ENCODE measurements at places on chromosomes 13 and 19. TPM values are rescaled to one million over a fixed set of nuclear protein-coding genes. Genes with fewer than 3 reads are reported as not detected.

DNA sequence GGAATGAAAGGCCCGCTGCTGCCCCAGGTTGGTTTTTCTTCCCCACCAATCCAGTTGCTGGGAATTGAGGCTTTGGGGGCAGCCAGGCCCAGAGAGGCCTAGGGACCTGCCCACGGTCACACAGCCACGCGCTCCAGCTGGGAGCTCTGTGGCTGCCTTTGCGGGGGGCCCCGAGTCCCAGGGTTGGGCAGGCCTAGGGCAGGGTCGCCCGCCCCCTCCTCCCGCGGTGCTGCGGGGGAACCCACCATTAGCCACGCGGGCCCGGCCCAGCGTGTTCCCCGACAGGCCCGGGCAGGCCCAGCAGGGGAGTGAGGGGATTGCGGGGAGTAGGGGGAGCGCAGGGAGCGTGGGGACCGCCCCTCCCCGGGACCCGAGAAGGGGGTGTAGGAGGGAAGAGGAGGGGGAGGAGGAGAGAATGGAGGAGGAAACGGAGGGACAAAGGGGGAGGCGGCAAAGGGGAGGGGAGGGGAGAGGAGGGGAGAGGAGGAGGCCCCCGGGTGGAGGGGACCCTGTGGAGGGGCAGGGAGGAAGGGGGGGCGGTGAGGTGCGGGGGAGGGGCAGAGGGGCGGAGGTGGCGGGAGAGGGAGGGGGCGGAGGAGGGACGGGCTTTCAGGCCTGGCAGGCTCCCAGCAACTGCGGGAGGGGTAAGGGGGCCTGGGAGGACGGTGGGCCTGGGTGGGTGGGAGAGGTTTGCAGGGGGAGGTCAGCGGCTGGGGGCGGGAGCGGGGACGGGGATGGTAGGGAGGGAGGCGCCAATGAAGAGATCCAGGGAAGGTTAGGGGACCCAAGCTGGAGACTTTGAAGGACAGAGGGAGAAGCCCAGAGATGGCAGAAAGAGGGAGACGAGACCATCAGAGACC lies 12.9 kb upstream of the TLE2 start:
- no peak for DNase-seq

- peak; percentile 95 for DNase-seq
Observed at GRCh38 chr13:74133657-74134201, 475 bp downstream of the KLF12 start.

DNA sequence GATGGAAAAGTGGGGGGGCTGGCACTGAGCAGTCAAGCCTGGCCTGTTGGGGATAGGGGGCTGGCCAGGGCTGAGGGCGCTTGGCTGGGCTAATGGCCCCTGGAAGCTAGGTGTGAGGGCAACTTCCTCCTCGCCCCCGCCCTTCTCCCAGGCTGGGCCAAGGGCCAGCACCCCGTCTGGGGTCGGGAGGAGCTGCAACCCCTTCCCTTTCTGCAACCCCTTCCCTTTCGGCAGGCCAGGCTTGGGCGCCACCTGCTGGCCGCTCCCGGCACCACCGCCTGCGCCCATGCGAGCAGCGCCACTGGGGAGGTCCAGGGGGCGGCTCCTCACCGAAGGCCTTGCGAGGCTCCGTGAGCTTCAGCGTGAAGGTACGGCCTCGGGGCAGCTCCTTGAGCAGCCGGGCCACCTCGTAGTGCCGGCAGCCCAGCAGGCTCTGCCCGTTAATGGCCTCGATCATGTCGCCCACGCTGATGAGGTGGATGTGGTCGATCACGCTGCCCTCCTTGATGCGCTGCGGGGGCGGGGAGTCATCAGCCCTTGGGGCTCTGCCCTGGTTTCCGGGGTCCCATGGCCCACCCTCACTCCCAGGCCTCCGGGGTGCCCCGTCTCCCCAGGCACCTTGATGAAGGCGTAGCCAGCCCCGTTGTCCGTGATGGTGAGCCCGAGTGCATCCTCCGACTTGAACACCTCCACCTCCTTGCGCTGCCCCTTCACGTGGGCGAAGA lies 5.0 kb upstream of the PTGER1 start:
- no peak for DNase-seq

FREM2 gene
- not detected for total RNA-seq

GRCh38 chr13:60788156-60788829 lies 391.3 kb downstream of the TDRD3 start:
- DNase-seq = no peak

GRCh38 chr13:91894316-91894715 lies 495.9 kb downstream of the GPC5 start:
- DNase-seq = no peak

- no peak for DNase-seq
Observed at GRCh38 chr13:53783471-53783870, 754.9 kb downstream of the OLFM4 start.

KIR2DL4 gene
- not detected for total RNA-seq

- DNase-seq = no peak
Observed at GRCh38 chr19:50432221-50433028, at the start of gene MYBPC2. Gene MYBPC2 (plus strand): TSS chr19:50432892. CDS start chr19:50432954, 62 bp downstream.

- DNase-seq = no peak
Observed at GRCh38 chr19:32165750-32166149, 179.7 kb upstream of the ZNF507 start.

GRCh38 chr13:66477816-66478215 lies 752.3 kb downstream of the PCDH9 start:
- DNase-seq = no peak

DNA sequence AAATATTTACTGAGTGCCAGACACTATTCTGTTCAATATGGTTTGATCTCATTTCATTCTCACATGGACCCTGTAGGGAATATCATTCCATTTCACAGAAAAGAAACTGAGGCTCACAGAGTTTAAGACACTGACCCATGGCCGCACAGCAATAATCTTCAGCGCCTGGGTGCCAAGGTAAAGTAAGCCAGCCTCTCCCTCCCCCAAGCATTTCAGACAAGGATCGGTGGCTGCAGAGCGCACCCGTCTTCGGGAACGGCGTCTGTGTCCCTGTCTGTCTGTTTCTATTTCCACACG lies 4.3 kb upstream of the PDE4A start:
- DNase-seq = no peak

MEIOSIN gene
- total RNA-seq = not detected

- DNase-seq = peak; percentile 57
Observed at GRCh38 chr13:102580552-102581169, 16.1 kb upstream of the TPP2 start.

C1QTNF9 gene
- total RNA-seq = not detected

SIGLEC12 gene
- total RNA-seq = not detected

DNA sequence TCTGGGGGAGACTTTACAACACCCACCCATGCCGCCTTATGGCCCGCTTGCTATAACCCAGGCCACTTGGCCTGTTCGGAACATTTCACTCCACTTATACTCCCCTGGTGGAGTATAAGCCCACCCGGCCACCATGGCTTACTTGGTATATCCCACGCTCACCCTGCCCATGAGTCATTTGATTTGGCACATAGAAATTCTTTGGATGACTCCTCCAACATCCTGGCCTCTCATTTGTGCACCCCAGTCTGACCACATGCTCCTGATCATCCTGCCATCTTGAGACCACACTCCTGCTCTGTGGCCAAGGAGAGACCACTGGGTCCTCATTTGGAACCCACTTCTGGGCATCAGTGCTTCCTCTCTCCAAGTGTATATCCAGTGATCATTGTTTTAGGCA lies 5.2 kb downstream of the SPACA6 start:
- peak; percentile 29 for DNase-seq

- DNase-seq = no peak
Observed at GRCh38 chr13:94535231-94535630, 55.7 kb upstream of the DCT start.

DNA sequence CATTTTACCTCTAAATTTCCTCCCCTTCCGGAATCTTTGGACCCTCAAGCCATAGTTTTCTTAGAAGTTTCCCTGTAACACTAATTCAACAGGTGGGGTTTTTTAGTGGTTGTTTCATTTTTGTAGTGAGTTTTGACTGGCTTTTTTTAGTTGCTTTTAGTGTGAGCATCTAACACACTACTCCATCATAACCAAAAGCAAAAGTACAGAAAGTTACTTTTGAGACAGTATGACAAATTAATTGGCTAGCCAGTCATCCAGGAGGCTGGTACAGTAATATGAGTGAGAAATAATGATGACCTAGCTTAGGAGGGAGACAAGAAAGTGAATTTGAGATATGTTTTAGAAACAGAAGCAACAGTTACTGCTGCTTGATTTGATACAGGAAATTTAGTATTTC lies 71.5 kb downstream of the DNAJC15 start:
- no peak for DNase-seq

- no peak for DNase-seq
Observed at GRCh38 chr19:33667881-33668280, 46.1 kb downstream of the CHST8 start.

- no peak for DNase-seq
Observed at GRCh38 chr13:23651887-23652286, 81.7 kb downstream of the TNFRSF19 start.

GGN gene
- 2.3 TPM for total RNA-seq

DNA sequence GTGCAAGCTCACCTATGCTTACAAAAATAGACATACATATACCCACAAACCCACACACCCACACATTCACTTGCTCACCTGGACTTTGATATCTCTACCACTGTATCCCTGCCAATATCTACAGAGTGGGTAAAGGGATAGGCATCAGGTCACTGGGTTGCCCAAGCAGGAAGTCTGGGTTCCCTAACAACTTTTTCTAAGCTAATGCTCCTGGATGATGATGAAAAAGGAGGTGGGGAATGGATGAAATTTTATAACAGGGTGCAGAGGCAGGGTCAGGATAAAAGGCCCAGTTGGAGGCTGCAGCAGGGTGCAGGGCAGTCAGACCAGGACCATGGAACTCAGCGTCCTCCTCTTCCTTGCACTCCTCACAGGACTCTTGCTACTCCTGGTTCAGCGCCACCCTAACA lies at the start of gene CYP2B6:
Gene CYP2B6 (plus strand): TSS at position 311 of the 410 bp plus-strand sequence. CDS start 24 bp downstream, at position 335.
- no peak for DNase-seq

DNA sequence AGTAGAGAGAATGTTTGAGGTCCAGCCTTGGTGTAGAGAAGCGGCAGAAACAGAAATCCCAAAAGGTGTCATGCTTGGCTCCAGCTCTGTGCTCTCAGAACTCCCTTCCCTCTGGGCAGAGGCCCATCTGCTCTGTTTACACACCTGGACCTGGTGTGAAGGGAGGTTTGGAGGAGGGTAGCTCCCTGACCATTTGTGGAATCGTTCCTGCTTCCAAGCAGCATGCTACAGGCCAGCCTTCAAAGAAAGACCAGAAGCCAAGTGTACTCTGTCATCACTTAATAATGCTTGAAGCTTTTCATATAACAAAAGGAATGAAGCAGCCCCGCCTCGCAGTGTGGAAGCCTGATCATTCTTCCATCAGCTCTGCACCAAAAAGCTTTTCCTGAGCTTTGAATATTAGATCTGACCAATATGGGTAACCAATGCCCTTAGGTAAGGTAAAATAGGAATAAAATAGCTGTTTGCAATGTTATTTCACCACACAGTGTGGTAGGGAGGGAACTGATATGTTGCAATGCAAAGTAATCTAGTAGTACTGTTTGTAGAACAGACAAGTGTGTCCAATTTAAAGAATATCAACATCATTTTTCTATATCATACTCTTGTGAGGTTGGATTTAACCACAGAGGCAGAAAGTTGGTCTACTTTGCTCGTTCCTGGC lies 63.3 kb downstream of the ZIC5 start:
- DNase-seq = no peak

GRCh38 chr13:110471833-110472162 lies 89.7 kb downstream of the RAB20 start:
- DNase-seq = no peak

GRIN2D gene
- total RNA-seq = 3.9 TPM

- no peak for DNase-seq
Observed at GRCh38 chr13:106311004-106311403, 224.5 kb downstream of the EFNB2 start.

GRCh38 chr13:44281252-44282000 lies 92.2 kb upstream of the SERP2 start:
- no peak for DNase-seq

GRCh38 chr13:111844682-111845081 lies 222.3 kb upstream of the SOX1 start:
- no peak for DNase-seq

NPAS1 gene
- 13.0 TPM for total RNA-seq

SYT3 gene
- total RNA-seq = not detected

GRCh38 chr19:50003810-50004419 lies 21.3 kb downstream of the VRK3 start:
- DNase-seq = peak; percentile 96

DNA sequence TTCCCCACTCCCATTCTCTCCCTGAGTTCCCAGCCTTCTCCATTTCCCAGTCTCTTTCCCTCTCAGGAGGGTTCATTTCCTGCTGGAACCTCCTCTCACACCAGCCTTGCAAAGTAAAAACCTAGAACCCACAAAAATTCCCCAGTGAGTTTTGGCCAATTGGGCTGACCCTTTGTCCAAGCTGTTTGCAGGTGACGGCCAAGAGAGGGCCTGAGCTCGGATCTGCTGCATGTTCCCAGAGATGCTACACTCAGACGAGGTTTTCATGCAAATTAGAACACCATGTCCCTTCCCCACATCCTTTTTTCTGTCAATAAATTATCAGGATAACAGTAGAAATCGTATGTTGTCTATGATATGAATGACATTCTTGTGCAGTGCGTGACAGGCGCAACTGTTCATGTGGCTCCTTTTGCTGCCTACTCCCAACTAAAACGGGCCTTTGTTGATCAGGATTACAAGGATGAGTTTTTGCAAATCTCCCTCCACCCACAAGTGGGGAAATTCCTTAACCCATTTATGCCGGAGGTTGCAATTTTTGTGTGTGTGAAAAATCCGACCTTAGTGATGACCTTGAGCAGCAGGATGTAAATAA lies 149.5 kb downstream of the CACNA1A start:
- DNase-seq = no peak

GRCh38 chr19:51127755-51128154 lies 3.0 kb downstream of the SIGLEC9 start:
- DNase-seq = no peak

GRCh38 chr13:99350191-99350590 lies 43.0 kb upstream of the GPR183 start:
- no peak for DNase-seq

- peak; percentile 79 for DNase-seq
Observed at GRCh38 chr19:6530386-6531162, at the start of gene TNFSF9. Gene TNFSF9 (plus strand): TSS chr19:6531026. CDS start chr19:6531037, 11 bp downstream.

CALR3 gene
- total RNA-seq = not detected

- no peak for DNase-seq
Observed at GRCh38 chr13:40668335-40668734, 1.9 kb upstream of the FOXO1 start.

SPACA4 gene
- not detected for total RNA-seq

- DNase-seq = no peak
Observed at GRCh38 chr13:107276936-107277335, 709.0 kb upstream of the ARGLU1 start.

- DNase-seq = no peak
Observed at GRCh38 chr19:17325881-17326594, 8.6 kb downstream of the ANO8 start.

KLK8 gene
- total RNA-seq = not detected

GRCh38 chr19:17687857-17688784 lies at the start of gene UNC13A:
Gene UNC13A (minus strand): TSS chr19:17688354. CDS start chr19:17688199, 155 bp downstream.
- no peak for DNase-seq

DNA sequence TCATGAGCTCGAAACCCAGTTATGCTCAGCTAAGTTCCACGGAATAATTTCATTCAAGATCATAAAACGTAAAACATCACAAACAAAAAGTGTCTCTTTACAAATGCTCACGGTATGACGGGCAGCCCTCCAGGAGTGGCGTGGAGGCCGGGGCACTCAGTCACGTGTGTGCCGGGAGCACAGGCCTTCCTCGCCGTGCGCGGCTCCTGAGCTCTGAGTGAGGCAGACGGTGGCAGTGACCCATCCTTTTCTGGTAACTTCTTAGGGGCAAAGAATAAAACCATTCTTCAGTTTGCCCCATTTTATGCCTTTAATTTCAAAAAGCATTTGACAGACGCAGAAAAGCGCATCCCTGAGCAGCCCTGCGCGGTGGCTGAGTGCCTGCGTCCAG lies 72.8 kb downstream of the ATP11A start:
- DNase-seq = no peak
